ENCODE measurements at places on chromosomes 2 and 18.

DNA sequence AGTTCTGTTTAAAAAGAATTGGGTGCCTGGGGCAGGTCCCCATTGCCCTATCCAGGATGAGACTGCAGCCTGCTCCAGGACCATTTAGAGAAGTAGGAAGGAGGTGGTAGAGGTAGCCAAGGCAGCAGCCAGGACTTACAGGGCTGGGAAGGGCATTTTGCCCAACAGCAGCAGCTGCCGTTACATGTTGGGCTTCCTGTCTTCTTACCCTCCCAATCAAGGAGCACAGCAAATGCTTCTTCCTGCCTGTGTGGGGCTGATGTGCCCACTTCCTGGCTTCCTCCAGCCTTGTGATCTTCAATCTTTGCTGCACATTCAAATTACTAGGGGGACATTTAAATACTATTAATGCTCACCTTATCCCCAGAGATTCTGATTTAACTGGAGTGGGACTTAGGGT lies 112.0 kb downstream of the QPCT start:
- no peak overlapping the region for H3K27ac ChIP-seq
- no peak overlapping the region for H3K4me3 ChIP-seq
- no peak for DNase-seq
- H3K4me1 ChIP-seq, result peaks cover 2% of the 10 kb centered on the region

DNA sequence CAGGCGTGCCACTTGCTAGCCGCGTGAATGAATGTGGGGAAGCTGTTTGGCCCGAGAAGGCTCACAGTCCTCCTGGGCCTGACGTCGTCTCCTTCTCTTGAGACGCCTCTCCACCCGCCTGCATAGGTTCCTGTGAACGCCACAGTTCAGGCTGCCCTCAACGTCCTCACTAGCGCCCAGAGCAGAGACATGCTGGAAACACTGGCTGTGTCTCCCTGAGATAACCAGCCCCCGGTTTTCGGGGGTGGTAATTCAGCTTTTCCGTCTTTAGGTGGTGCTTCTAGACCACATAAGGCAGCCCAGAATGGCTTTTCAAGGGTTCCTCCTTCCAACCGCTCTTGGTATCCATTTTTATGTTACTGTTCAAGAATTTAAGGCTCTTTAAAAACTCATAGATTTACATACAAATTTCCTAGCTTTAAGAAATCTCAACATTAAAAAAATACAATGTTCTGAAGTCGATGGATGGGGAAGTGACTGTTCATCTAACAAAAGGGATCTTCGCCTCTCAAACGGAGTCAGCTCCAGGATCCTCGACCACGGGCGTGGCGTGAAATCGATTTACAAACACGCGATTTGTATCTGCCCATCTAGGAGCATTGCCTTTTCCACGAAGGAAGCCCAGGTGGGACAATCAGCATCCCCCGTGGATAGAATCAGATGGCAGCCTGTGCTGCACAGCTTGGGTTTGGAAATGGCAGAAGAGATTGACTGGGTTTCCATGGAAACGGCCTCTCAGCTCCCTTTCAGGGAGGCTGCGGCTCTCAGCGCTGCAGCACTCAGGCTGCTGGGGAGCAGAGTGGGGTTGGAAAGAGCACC lies 110.6 kb upstream of the PXDN start:
- H3K4me1 ChIP-seq, result peaks cover 4% of the 10 kb centered on the region
- no peaks in the 10 kb centered on the region for H3K36me3 ChIP-seq
- DNase-seq, result peak; percentile 18

GRCh38 chr2:205107810-205108209 lies 562.5 kb downstream of the PARD3B start:
- no peak for DNase-seq
- H3K27ac ChIP-seq, result no peak overlapping the region
- H3K36me3 ChIP-seq, result no peaks in the 10 kb centered on the region
- H3K27me3 ChIP-seq, result no peaks in the 10 kb centered on the region
- H3K4me3 ChIP-seq, result no peak overlapping the region
- H3K4me1 ChIP-seq, result no peaks in the 10 kb centered on the region

- DNase-seq, result no peak
- no peak overlapping the region for H3K27ac ChIP-seq
- no peaks in the 10 kb centered on the region for H3K36me3 ChIP-seq
- H3K4me3 ChIP-seq, result peak overlapping the region; percentile 18
- H3K4me1 ChIP-seq, result peaks cover 30% of the 10 kb centered on the region
- peaks cover 58% of the 10 kb centered on the region for H3K27me3 ChIP-seq
Observed at GRCh38 chr2:17538022-17538843, 2.3 kb upstream of the VSNL1 start.

GRCh38 chr2:53768242-53768542 lies 588 bp downstream of the CHAC2 start:
- H3K27me3 ChIP-seq, result no peaks in the 10 kb centered on the region
- H3K27ac ChIP-seq, result peak overlapping the region; percentile 100
- peaks cover 6% of the 10 kb centered on the region for H3K36me3 ChIP-seq
- H3K4me1 ChIP-seq, result peaks cover 37% of the 10 kb centered on the region
- H3K4me3 ChIP-seq, result peak overlapping the region; percentile 98
